ENCODE measurements at places on chromosomes 7 and 10. TPM values are rescaled to one million over a fixed set of nuclear protein-coding genes. Genes with fewer than 3 reads are reported as not detected.

GRCh38 chr7:55593172-55593514 is 20.8 kb upstream of the VOPP1 start:
- DNase-seq: no peak

- DNase-seq: no peak
Observed at GRCh38 chr10:91705948-91706670, 73.2 kb upstream of the PPP1R3C start.

DNA sequence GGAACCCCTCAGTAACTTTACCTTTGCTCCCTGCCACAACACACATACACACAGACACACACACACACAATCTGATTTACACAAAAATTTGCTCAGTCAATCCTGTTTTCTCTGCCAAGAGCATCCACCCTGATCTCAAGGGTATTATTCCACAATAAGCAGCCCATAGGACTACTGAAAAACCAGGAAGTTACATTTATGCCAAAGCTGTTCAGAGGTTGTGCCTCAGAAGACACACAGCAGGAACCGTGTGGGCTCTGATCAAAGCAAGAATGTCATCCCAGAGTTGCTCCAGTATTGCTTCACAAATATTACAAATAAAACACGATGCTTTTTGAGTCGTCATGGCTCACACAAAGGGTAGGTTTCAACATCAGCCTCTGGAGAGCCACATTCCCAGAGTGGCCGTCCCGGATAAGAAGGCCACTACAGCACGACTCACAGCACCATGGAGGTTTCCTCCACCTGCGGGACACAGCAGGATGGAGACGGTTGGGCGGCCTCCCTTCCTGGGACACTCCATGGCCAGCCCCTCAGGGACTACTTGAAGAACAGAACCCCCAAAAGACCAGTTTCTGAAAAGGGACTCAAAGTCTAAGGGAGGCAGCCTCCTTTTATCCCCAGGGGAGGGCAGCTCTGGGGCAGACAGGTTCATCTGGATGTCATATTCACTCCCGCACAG is 1.6 kb downstream of the AIFM2 start:
- DNase-seq: no peak

DNA sequence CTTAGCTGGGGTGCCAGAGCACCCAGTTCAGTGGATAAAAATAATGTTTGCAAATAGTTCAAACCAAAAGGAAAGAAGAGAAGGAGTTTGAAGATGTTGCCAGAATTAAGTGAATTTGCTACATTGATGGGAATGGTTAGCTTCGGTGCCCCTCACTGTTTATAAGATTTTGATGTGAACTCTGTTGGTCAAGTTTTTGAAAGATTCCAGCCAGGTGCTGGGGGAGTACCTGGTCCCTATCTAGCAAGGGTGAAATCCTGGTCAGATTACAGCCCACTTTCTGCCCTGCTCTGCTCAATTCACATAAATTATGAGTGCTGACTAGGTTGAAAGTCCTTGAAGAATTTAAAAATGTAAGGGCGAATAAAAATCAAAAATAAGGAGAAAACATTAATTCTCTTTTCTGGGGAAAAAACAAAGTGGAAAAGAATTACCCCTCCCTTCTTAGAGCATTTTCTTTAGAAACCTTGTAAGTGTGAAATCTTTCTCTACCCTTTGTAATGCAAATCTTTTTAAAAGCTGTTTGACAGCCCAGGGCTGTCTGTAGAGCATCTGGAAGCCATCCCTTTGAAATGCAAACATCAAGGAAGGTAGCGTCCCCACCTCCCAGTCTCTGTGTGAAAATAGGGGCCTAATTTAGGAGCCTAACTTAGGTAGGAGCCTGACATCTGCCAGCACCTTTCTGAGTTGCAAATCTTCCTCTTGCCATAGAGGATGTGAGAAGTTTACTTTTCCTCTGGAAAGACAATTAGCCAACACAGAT is 1.4 kb upstream of the GIMAP5 start:
- no peak for DNase-seq

- DNase-seq: no peak
Observed at GRCh38 chr7:137975221-137975620, 26.7 kb downstream of the CREB3L2 start.

DNA sequence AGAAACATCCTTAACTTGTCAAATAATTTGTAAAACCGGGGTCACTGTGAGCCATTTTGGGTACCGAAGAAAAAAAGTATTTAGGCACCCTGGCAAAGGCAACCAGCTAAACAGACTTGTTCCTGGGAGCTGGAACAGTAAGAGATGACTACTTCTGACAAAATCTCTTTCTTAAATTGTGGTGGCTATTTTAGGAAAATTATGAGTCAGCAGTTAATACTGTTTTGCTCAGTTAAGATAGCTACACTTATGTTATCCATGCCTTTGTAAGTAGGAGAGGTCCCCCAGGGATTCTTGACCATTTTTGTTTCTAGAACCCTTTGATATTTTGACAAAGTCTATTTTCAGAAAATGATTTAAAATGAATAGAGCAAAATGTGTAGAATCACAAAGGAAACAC is 68.7 kb downstream of the TAX1BP1 start:
- no peak for DNase-seq

- DNase-seq: no peak
Observed at GRCh38 chr10:114923551-114923950, 14.4 kb upstream of the TRUB1 start.

GRCh38 chr10:51832652-51833383 is 133.4 kb upstream of the CSTF2T start:
- DNase-seq: peak; percentile 56

- DNase-seq: no peak
Observed at GRCh38 chr10:33101392-33101787, 143.4 kb upstream of the ITGB1 start.

ANKRD61 gene
- 0.47 TPM for total RNA-seq

MALRD1 gene
- total RNA-seq: not detected

PIP gene
- not detected for total RNA-seq

DCLRE1C gene
- total RNA-seq: 21.2 TPM

PRSS1 gene
- 12.4 TPM for total RNA-seq

LBX1 gene
- total RNA-seq: not detected

DGKI gene
- total RNA-seq: not detected
